ENCODE measurements at places on chromosomes 12 and 14.

GRCh38 chr12:1013618-1014489, 22.8 kb downstream of the ERC1 start:
- no peak for DNase-seq

GRCh38 chr12:76947304-76947703, 68.5 kb upstream of the CSRP2 start:
- no peak for DNase-seq

- no peak for DNase-seq
Observed at GRCh38 chr14:74858022-74858421, 17.9 kb downstream of the PROX2 start.

DNA sequence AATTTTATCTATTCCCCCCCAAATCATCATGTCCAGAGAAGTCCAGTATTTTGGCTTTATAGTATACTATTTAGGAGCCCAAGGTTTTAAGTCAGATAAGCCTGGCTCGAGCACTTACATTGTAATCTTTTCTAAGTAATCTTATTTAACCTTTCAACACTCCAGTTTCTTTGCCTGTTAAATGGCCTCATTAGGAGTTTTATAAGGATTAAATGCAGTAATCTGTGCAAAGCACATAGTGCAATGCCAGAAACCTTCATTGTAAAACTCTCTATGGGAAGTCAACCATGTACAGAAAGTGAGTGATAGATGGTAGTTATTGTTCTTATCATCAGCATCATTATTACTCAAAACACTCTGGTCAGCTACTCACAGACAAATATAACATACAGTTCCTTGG, 1330.4 kb downstream of the SLC16A7 start:
- DNase-seq = no peak

All from cerebellar nuclear complex (tissue), 1 donor.